Motor neuron (in vitro differentiated cells): ENCODE measurements at places on chromosomes 12 and 14. TPM values are rescaled to one million over a fixed set of nuclear protein-coding genes. Genes with fewer than 3 reads are reported as not detected.

CLEC4C gene
- total RNA-seq, result 0.44 TPM in 1 of 2 replicates, not detected in the other

PPM1A gene
- 30.8 and 33.0 TPM in 2 replicates for total RNA-seq

- ATAC-seq, result peak; percentile 38
These were observed 583.5 kb upstream of the NOVA1 start for GRCh38 chr14:27181333-27181732.

DNA sequence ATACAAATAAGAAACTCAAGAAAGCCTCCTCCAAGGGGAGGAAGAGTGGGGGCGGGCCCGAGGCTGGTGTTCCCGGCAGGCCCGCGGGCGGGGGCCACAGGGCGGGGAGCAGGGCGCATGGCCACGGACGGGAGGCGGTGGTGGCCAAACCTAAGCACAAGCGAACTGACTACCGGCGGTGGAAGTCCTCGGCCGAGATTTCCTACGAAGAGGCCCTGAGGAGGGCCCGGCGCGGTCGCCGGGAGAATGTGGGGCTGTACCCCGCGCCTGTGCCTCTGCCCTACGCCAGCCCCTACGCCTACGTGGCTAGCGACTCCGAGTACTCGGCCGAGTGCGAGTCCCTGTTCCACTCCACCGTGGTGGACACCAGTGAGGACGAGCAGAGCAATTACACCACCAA is 8.7 kb downstream of the DACT1 start:
- ATAC-seq, result no peak

DNA sequence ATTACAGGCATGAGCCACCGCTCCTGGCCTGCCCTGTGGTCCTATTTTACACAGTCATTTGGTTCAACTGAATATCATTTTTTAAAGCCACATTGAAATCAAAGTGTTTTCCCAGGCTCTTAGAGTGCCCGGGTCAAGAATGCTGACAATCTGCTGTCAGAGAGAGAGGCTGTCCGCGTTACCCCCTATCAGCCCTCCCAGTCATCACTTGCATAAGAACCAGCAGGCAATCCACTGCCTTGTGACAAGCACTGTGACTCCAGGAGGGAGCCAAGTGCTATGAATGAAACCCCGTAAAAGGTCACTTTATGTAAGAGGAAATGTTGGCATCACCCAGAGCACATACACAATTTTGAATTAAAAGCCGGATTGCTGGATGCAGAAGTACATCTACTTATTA is 13.5 kb downstream of the PHLDA1 start:
- peak; percentile 73 for ATAC-seq

- ATAC-seq, result no peak
These were observed 10.2 kb downstream of the DLST start for GRCh38 chr14:74891870-74892269.

DNA sequence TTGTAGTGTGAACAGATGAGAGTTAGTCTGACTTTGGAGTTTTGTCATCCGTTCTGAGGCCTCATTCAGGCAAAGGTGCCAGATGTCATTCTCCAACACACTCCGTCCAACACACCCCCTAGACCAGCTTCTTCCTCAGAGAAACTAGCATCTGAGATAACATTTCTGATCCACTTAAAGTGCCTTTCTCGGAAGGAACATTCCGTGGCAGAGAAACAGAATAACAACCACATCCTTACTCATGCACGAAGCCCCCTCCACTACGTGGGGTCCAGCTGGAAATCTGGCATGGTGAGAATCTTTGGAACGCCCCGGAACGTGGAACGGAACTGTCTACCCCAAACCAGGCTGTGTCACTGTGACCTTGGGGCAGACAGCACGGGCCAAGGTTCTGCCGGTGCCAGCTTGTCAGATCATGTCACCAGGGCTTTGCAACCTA is 17.0 kb upstream of the BCL7A start:
- ATAC-seq, result no peak

DNA sequence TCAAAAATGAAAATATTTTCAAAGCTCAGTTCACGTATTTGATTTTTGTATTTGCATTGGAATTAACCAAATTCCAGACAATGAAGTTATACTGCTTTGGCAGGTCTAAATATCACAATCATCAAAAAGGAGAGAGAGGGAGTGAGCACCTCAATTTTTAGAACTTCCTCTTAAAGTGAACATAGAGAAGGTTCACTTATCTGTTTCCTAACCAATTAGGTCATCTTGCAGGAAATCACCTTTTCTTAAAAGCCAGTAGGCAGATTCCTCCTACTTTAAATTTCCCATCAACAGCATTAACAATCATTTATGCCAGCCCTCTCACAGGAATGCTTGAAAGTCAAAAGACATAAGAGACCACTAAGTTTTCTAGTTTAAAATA is 388.7 kb downstream of the ZFP36L1 start:
- no peak for ATAC-seq

DNA sequence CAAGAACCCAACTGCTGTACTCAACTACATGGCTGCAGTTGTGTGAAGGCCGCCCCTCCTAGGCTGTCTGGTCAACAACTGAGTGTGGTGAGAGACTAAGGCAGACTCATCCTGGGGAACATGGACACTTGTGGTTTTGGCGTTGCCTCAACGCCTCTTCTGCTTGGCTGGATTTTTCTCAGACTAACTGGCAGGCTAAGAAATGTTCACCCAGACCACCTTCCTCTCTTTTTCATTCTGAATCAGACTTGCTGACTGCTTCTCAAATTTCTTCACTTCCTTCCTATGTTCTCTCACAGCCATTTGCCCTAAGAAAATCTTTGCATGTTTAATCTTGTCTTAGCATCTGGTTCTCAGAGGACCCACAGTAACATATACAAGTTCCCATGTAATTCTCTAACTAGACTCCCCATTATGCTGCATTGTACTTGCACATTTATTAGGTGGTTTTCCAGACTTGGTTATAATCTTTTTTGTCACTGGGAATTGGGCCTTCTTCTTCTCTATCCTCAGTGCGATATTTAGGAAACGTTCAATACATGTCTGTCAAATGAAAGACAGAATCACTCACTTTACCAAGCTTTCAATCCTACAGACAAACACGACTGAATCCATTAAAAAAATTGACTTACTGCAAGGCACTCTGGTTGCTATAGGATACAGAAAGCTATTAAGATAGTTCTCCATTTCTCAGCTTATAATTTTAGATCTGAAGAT is 327.6 kb downstream of the CCER1 start:
- no peak for ATAC-seq

DNA sequence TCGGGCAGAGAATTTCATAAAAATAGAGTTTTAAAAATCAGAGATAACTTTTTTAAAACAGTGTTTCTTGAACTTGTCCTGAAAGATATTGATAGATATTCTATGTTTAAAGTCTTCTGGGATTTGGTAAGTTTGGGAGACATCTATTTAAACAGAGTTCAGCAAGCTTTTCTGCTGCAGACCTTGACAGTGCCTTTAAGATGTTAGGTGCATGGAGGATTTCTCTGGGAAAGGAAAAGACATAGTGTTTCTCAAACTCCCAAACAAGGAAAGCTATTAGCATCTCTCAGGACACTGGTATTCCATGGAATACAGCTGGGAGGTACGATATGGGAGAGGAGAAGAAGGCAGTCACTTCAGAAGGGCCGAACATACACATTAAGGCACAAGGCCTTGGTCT is 97.8 kb downstream of the RBM19 start:
- no peak for ATAC-seq

DNA sequence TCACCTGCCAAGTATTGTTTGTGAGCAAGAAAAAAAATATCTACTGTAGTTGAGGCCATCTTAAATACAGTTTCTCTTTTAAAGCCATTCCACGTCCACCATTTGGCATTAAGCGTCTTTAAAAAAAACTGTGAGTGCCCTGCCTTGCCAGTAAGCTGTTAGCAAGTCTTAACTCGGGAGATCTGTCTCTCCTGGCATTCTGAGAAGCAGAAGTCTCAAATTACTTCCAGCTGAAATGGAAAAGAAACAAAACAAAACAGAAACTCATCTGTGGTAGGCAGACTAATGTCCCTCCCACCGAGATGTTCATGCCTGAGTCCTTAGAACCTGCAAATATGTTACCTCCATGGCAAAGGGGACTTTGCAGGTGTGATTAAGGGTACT is 126.2 kb downstream of the CRADD start:
- ATAC-seq, result no peak

DNA sequence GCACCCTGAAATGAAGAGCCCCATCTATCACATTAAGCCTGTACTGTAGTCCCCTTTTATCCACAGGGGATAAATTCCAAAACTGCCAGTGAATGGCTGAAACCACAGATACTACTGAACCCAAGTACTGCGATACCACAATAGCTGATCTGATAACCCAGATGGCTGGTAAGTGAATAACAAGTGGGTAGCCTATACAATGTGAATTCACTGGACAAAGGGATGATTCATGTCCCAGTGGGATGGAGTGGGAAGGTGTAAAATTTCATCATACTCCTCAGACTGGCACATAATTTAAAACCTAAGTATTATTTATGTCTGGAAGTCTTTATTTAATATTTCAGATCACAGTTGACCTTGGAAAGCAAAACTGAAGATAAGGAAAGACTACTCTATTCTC is 201.3 kb downstream of the GPHN start:
- no peak for ATAC-seq

- ATAC-seq, result no peak
These were observed 177.8 kb upstream of the EGLN3 start for GRCh38 chr14:34128665-34129064.

DNA sequence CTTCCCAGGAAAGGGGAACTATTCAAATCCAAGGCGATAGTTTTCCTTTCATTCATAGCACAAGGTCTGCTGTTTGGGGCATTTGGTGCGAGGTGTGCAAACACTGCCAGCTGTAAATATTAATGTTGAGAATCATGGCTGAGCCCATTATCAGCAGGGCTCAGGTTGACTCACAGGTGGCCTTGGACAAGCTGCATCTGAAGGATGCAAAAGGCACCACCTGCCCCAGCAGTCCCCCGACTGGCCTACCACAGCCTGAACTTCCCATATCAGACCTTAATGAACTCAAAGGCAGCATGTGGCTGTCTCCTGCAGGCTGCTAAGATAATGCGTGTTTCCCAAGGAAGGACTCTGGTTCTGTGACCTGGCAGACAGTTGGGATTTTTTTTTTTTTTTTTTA is 93.3 kb upstream of the MAP1LC3B2 start:
- no peak for ATAC-seq

DNA sequence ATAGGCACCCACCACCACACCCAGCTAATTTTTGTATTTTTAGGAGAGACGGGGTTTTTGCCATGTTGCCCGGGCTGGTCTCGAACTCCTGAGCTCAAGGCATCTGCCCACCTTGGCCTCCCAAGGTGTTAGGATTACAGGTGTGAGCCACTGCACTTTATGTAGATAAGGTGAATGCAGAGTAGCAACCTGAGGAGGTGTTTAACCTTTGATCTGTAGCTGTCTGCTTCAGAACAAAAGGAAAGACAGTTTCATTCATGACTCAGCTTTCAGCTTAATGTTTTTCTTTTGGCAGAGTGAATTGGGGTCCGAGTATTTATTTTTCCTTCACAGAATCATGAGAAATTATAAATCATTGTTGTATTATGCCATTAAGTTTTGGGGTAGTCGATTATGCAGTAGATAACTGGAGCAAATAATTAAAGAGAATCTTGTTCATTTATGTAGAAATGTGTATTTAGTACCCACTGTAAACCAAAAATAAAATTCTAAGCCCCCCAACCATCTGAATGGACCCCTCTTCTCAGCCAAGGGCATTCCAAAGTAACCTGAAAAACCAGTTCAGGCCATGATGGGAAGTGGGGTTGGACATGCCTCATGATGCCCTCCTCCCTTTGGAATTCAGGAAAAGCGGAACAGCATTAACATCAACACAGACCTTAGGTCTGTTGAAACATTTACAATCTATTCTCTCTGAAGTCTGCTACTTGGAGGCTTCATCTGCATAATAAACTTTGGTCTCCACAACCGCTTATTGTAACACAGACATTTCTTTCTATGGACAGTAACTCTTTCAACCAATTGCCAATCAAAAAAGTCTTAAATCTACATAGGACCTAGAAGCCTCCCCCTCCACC is 10.7 kb upstream of the STX2 start:
- peak; percentile 74 for ATAC-seq

DNA sequence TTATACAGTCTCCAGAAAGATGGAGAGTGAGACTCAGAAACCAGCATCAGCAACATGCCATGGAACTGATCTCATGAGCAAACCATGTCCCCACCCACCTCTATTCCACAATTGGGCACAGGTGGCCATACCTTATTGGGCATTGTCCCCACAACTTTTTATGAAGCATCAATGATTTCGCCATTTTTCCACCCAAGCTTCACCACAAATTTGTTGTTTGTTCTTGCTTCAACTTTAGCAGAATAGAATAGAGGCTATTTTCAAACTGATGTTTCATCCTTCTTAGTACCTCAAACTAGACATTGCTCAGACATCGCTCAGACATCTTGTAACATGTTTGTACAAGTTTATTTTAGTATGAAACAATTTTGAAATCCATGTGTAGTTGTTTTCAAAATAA is 112.5 kb upstream of the TMTC2 start:
- ATAC-seq, result no peak

GRCh38 chr12:119208626-119209061 is 29.9 kb downstream of the HSPB8 start:
- peak; percentile 95 for ATAC-seq

DNA sequence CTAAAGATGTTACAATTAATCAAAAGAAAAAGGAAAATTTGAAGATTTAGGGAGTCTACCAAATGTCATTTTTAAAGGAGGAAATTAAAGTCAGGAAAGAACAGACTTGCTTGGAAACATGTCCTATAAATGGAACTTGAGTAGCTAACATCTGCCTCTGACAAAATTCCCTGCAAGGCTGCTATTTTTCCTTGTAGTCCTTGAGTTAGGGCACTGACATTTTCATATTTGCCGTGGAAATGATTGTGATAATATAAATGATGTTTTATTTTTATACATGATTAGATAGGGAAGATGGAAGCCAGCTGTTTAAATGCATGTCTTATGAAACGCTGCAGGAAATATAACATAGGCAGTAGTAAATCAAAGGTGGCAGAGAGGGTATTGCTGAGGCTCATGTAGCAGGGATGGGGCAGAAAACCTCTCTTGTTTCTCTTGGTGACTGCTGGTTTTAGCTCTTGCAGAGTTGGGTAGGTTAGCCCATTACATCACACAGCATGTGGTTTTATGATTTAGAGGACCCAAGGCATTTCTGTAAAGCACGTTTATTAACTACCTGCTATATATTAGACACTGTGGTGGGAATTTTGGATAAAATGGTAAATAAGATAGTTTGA is 21.7 kb downstream of the NUBPL start:
- peak; percentile 33 for ATAC-seq

- no peak for ATAC-seq
These were observed 659 bp upstream of the FOXJ2 start for GRCh38 chr12:8031872-8032241.
